Astrocyte of the cerebellum (primary cell): ENCODE measurements at places on chromosomes 4 and X.
A peak's percentile ranks its signal among the peaks of the same experiment; 100 is the strongest.

DNA sequence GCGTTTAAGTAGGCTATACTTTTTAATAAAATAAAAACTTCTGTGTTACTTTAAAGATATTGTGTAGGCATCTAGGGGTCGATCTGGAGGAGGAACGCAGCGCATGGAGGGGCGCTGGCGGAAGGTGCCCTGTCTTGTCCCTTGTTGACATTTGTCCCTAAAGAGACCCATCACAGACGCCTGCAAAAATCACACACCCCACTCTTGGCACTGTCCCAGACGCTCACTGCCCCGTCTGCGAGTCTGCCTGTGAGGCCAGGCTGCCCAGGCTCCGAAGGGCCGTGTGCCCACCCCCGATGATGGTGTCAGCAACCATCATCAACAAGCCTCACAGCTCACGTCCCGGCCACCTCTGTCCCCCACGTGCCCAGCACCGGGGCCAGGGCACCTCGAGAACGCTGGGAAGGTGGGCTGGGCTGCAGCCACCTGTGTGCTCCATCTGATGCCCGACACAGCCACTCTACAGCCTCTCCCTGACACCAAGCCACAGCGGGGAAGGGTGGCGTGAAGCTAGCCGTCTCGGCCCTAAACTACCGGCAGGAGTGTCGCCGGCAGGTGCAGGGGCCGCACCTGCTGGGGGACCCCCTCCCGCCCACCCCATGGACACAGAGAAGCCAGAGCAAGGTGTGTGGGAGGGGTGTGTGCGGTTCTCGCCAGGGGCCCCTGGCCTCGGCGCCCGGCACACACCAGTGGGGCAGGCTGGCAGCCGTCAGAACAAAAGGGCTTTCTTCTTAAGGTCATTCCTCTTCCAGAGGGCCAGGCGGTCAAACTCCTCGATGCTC, 26.8 kb upstream of the AFAP1 start:
- no peak for DNase-seq

- no peak for DNase-seq
Observed at GRCh38 chrX:10171249-10171648, 14.5 kb downstream of the CLCN4 start.

DNA sequence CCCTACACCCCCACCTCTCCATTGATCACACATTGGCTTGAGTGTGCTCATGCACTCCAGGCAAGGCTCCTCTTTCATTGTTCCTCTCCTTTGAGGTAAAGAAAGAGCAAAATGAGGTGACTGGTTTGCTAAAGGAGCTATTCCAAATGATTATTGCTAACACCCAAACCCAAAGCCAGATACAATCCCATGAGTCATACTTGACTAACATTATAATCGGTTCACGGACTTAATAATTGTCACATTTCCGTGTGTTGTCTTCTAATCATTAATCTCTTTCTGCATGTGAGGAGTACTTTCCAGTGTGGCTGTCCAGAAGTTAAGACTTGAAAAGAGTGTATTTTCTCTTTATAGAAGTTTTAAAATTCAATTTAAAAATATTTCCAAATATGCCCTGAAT, 174.3 kb upstream of the SFRP2 start:
- no peak for DNase-seq

- peak; percentile 8 for DNase-seq
Observed at GRCh38 chr4:186727169-186727976, 3.7 kb upstream of the FAT1 start.

DNA sequence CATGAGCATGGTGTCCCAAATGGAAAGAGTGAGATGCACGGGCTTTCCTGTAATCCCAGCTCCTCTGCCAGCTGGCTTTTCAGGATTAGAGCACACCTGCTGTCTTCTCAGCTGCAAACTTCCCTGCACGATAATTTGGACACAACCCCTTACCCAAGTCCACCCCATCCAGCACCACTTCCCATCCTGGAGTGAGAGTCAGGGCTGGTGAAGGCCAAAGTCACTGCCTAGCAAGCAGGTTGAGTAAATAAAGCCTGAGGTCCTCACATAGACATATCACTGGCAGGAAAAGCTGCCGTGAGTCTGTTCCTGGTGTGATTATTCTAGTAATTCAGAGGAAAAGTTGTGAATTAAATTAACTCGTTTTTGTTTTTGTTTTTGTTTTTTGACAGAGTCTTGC, 113.9 kb upstream of the MBNL3 start:
- no peak for DNase-seq

- DNase-seq, result no peak
Observed at GRCh38 chr4:55398966-55399365, 3.2 kb downstream of the TMEM165 start.

GRCh38 chr4:82900066-82900410, 497 bp upstream of the THAP9 start:
- DNase-seq, result no peak

DNA sequence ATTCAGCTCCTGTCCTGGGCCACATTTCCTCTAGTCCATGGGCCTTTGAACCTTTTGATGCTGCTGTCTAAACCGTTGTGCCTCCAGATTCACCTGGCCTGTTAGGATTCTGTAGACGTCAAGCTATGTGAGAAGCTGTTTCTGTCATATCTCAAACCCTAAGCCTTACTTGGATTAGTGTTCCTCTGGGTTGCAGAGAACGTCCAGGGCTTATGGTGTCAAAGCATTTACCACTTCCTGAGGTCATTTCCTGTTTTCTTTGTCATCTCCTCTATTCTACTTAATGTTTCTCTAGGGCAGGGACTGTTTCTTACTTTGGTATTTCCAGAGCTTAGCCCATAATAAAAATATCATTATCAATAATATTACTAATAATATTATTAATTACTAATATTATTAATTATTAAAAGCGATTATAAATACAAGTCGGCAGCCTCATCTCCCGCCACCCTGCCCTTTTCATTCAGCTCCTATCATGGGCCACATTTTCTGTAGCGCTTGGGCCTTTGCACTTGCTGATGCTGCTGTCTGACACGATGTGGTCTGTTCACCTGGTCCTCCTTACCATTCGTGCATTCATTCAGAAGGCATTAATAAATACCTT, 19.1 kb downstream of the PRIMPOL start:
- DNase-seq, result no peak

DNA sequence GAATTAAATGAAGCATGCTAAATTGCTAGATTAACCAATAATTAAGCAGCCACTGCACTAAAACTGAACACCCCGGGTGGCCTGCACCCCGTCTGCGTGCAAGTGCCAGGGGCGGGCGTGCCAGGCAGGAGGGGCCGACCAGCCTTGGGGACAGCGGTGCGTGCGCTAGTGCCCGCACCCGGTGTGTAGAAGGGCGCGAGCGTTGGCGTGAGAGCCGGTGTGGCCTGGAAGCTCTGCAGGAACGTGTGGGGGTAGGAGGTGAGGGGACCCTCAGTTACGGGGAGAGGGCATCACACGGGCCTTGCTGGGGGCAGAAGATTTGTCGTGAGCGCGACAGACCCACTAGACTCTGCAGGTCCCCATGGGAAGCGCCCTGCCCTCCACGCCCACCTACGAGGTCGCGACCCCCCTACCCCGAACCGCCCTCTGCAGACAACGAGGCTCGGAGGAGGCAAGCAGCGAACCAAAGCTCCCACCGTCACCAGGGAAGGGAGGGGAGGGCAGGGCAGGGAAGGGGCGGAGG, 105.8 kb downstream of the FAM53A start:
- DNase-seq, result no peak

DNA sequence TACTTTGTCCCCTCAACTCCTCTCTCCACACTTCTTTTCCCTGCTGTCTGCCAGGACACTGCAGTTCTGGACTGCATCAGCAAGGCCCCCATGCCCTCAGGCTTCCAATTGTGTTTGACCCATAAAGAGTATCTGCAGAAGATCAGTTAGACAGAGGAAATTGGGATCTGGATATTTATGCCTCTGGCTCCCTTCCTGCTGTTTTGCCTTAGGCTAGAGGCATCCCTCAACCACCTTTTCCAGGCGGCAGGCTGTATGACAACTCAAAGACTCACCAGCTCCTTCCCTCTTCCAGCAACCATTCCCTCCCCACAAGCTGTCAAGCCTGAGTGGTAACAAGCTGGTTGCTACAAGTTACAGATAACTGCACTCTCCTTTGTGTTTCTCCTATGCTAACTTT, 66.4 kb upstream of the NDP start:
- no peak for DNase-seq

GRCh38 chr4:108029731-108030130, 40.0 kb downstream of the HADH start:
- DNase-seq, result no peak

DNA sequence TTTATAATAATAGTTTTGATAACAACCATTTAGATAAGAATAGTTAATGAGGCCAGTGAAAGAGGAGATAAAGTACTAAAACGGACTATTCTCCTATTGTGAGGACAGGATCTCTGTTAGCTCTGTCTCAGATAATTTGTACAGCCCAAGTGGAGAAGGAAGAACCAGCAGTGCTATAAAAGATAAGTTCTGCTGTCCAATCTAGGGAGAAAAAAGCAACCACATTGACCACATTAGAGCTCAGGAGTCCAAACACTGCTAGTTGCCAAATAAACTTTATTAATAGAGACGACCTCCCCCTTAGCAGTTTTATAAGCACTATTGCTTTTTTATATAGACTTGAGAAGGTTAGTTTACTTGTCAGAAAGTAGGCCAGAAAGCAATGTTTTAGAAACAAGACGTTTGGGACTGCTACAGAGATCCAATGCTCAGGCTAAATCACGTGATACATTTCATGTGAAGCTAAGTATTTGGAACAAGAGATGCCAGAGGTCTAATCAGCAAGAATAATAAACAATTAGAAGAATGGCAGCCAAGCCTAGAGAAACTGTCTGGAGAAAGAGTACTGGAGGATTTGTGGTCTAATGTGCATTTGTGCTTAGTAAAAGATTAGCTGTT, 15.9 kb downstream of the IL15 start:
- DNase-seq, result peak; percentile 82

GRCh38 chr4:152862608-152863007, 73.5 kb upstream of the FHDC1 start:
- DNase-seq, result no peak

DNA sequence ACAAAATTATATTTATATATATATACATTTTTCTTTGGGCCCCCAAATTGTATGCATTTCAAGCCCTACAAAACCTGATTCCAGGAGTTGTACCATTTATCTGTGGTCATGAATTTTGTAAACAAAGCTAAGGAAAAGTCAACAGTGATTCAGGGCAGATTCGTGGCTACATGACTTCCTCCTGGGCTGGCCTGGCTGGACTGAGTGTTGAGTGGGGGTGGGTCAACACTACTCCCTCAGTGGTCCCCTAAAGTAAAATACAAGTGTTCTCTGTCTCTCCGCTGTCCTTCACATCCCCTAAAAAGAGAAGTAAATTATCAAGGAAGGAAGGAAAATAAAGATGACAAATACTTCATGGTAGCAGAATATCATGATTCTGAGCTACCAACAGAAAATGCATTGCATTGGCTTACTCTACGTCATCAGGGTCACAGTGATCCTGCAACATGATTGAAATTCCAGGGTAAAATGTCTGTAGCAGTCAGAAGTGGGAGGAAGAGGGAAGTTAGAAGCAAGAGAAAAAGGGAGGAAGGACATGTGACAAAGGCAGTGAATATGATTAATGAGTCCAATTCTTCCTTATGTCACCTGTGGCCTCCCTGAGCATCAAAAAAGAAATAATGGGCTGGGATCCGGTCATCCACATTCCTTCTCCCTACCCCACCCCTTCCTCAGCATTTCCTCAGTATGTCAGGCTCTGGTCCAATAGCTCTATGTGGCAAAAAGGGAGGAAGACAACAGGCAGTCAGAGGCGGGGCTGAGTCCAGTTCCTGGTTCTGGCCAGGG, 42.4 kb upstream of the MYOZ2 start:
- DNase-seq, result no peak

GRCh38 chr4:147755561-147756295, 23.8 kb downstream of the ARHGAP10 start:
- DNase-seq, result no peak

- DNase-seq, result no peak
Observed at GRCh38 chr4:116531870-116532269, 553.5 kb downstream of the TRAM1L1 start.

- DNase-seq, result no peak
Observed at GRCh38 chrX:24201216-24201615, 51.7 kb downstream of the ZFX start.

DNA sequence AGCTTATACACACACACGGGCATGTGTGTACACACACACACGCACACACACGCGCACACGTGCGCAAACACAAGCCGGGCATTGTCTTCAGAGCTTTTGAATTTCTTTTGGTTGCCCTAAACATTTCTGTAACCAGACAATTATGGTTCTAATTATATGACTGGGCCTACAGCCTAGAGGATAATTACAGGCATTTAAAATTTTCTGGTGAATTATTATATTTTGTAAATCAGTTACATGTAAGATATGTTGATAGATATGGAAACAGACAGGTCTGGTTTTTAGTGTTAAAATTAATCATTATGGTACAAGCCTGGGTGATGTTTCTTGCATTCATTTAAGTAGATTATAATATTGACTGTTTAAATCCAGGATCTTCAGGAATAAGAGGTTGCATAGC, 1120.5 kb downstream of the ADGRL3 start:
- no peak for DNase-seq

- DNase-seq, result no peak
Observed at GRCh38 chrX:139967750-139968149, 2.4 kb upstream of the CXorf66 start.

DNA sequence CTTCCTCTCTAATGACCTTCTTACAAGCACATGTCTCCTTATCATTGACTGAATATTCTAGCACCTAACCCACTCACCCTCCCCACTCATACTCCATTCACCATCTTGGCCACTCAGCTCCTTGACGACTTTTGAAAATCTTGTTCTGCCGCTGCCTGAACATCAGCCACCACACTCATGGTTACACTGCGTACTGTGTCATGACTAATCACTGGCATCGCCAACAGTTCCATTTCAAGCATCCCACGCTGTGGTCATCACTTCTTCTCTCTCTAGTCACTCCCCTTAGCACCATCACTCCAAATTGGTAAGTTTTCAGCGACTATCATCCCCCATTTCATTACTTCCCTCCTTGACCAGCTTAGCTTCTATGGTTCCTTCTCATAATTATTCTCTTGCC, 352.8 kb downstream of the MAPK10 start:
- DNase-seq, result no peak

DNA sequence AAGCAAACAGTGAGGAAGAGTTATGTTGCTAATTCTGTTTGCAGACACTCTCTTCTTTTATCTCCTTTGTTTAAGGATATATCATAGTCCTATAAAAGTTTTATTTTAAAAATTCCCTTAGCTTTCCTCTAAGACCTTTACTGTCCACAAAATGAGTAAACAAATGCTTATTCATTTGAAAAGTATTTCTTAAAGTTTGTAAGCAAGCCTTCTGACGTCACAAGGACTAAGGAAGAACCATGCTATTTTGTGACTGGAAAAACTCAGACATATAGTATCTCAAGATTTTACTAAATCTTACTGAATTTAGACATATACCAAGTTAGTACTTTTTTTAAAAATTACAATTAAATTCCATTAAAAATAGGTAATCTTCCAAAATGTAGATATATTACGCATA, 5.2 kb upstream of the RBMXL3 start:
- no peak for DNase-seq

GRCh38 chr4:25981749-25982148, 67.7 kb downstream of the SMIM20 start:
- no peak for DNase-seq

DNA sequence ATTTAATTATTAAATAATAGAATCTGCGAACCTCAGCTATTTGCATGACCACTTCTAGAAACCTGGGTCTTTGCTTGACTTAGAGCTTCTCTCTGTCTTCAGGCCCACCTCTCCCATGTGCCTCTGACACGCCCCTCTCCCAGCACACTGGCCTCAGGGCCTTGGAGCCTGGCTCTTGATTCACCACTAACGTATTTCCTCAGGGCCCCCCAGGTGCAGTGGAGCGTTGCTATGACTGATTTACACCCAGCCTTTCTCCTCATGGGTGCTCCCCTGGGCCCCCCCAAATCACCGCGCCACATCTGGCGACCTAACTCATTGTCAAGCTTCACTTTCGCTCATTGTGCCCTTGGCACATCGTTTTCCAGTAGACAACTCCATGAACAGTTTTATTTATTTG, 37.9 kb upstream of the TENM3 start:
- no peak for DNase-seq
